Hypothalamus (tissue), 51 donors: ENCODE measurements at places on chromosomes 5 and 9.

GRCh38 chr5:5616247-5616895 is 193.9 kb downstream of the ICE1 start:
- no peak for DNase-seq

- DNase-seq: no peak
Measured at GRCh38 chr5:26864061-26864460, 174.3 kb downstream of the CDH9 start.

GRCh38 chr9:92140074-92140753 is 25.0 kb upstream of the SPTLC1 start:
- no peak for DNase-seq

GRCh38 chr5:377326-377981 is 55.9 kb downstream of the AHRR start:
- no peak for DNase-seq
